ENCODE measurements at places on chromosomes 6 and 20. TPM values are rescaled to one million over a fixed set of nuclear protein-coding genes. Genes with fewer than 3 reads are reported as not detected.

DNA sequence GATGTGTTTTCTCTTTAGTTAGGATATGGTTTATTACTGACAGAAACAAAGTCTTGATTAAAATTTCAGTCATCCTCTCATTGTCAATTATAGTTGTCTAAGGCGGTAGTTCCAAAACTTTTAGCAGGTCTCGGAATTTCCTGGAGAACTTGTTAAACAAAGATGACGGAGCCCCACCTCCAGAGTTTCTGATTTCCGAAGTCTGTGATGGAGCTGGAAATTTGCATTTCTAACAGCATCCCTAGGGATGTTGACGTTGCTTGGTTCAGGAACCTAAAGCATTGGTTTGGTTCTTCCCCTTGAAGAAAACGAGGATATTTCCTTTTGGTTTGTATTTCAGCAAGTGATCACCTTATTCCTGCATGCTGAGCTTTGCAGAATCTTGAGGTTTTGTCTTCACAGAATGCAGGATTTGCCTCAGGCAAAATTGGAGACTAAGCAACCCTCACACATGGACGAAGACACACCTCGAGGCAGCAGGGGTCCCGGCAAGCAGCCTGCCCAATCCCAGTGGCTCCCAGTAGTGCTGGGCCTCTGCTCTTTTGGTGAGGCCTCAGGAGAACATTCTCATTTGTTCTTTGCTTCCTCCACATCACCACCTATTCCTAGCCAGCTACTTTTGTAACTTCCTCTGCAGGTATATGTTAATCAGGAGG, 187.1 kb upstream of the PHACTR1 start:
- DNase-seq: no peak
- H3K36me3 ChIP-seq: no peaks in the 10 kb centered on the region
- H3K27me3 ChIP-seq: no peaks in the 10 kb centered on the region
- no peak overlapping the region for H3K4me3 ChIP-seq
- H3K4me1 ChIP-seq: no peaks in the 10 kb centered on the region

The UST gene
- 10.6 TPM for total RNA-seq

DNA sequence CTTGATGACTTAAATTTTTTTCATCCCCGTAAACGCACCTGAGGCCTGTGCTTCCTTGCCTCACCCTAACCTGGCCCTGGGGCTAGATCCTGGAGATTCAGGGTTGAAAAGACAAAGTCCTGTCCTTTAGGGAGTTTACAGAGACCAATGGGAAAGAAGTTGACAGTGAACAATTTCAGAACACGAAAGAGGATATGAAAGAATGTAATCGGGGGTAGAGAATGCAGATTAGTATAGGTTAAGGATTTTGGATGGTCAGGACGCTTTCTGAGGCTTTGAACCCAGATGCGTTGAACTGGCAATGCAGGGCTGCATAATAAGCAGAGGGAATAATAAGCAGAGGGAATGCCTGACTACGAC, 1.7 kb upstream of the FBXO5 start:
- no peak for DNase-seq
- H3K4me3 ChIP-seq: no peak overlapping the region
- H3K27me3 ChIP-seq: no peaks in the 10 kb centered on the region
- peak overlapping the region; percentile 91 for H3K27ac ChIP-seq
- H3K4me1 ChIP-seq: peaks cover 23% of the 10 kb centered on the region

The ALDH5A1 gene
- total RNA-seq: 7.5 TPM

DNA sequence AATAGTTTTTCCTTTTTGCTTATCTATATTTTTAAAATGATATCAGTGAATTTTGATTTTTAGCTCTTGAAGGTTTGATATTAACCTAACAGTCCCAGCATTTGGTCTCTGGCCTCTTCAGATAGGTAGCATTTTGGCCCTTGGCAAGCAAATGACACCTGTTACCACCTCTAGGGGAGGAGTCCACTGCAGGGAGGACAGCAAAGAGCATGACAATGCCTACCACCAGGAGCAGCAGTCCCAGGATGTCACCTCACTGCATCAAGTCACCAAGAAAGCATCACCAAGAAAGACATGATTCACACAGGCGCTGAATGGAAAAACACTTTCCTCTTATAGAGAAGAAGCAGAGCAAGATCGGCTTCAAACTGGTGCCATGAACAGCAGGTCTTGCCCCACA, 224.3 kb downstream of the UBE3D start:
- no peaks in the 10 kb centered on the region for H3K4me1 ChIP-seq
- H3K27ac ChIP-seq: no peak overlapping the region
- H3K27me3 ChIP-seq: no peaks in the 10 kb centered on the region
- DNase-seq: no peak
- no peak overlapping the region for H3K4me3 ChIP-seq

GRCh38 chr6:77456531-77457248, 6.6 kb downstream of the HTR1B start:
- H3K36me3 ChIP-seq: no peaks in the 10 kb centered on the region
- peaks cover under 1% of the 10 kb centered on the region for H3K27me3 ChIP-seq
- no peaks in the 10 kb centered on the region for H3K4me1 ChIP-seq
- no peak overlapping the region for H3K27ac ChIP-seq
- H3K4me3 ChIP-seq: no peak overlapping the region
- DNase-seq: no peak

The TMEM151B gene
- total RNA-seq: not detected

- no peak overlapping the region for H3K27ac ChIP-seq
- no peaks in the 10 kb centered on the region for H3K27me3 ChIP-seq
- H3K36me3 ChIP-seq: no peaks in the 10 kb centered on the region
- peak; percentile 33 for DNase-seq
Measured at GRCh38 chr20:872855-873520, 39.5 kb downstream of the FAM110A start.

Data from natural killer cell (primary cell).